ENCODE measurements at places on chromosomes 16 and 17.

GRCh38 chr17:42453439-42453838 lies 5.2 kb upstream of the ATP6V0A1 start:
- no peak for DNase-seq

GRCh38 chr16:3348547-3349167 lies 7.0 kb upstream of the OR2C1 start:
- DNase-seq = no peak

- no peak for DNase-seq
Measured at GRCh38 chr16:30997725-30998711, 12.4 kb downstream of the STX1B start.

DNA sequence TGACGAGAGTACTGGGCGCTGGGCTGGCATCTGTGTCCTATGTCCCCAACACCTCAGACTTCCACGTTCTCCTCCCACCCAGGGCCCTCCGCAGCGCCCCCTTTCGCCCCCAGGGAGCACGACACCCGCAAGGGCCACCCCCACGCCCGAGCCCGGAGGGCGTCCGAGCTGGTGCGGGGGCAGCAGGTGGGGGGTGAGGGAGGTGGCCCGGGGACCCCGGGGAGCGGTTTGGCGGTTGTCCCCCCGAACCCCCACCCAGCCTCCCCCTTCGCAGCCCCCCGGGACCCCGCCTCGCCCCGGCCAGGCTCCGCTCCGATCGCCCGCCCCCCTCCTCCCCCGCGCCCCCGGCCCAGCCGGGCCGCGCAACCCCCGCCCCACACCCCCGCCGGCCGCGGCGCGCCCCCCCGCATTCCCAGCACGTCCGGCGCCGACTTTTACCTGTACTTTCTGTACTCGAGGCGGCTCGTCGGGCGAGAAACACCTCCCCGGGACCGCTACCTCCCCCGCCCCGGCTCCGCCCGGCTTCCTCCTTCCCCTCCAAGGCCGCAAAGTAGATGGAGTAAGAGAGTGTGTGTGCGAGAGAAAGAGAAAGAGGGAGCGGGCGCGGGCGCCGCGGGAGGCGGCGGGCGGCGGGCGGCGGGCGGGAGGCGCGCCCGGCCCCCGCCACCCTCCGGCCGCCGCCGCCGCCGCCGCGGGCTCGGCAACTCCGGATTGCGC lies 901 bp downstream of the CDYL2 start:
- peak; percentile 81 for DNase-seq

DNA sequence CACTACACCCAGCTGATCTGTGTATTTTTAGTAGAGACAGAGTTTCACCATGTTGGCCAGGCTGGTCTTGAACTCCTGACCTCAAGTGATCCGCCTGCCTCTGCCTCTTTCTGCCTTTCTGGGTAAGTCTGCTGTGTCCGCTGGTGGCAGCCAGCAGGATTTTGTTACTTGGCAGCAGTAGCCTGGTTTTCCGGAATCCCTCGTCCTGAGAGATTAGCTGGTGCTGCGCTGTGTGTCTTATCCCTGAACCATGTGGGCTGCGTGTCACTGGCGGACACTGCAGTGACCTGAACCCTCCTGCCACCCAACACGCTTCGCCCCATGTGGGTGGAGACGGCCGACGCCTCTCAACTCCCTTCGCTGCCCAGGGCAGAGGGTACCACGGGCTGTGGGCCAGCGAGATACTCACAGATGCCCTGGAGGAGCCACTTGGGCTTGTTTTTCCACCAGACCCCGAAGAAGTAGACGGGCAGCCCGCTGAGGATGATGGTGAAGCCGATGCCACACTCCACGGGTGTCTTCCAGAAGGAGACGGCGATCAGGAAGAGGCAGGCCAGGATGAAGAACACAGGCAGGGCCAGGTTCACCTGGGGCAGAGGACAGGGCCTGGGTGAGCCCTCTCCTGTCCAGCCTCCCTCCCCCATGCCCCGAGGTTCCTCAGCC lies 35.2 kb downstream of the SLC7A5 start:
- no peak for DNase-seq

DNA sequence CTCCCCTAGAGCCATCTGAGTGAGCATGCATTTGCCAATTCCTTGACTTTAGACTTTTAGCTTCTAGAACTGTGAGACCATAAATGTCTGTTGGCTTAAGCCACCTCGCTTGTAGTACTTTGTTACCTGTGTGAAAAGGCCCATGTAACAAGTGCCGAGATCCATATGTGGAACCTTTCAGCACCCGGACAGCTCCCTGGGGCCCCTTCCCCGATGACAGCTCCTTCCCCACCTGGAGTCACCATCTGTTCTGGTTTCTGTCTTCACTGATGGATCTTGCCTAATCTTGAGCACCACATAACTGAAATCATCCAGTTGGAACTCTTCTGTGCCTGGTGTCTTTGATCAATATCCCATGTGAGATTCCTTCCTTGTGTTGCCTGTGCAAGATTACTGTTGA lies 78.9 kb upstream of the EEF2KMT start:
- no peak for DNase-seq

DNA sequence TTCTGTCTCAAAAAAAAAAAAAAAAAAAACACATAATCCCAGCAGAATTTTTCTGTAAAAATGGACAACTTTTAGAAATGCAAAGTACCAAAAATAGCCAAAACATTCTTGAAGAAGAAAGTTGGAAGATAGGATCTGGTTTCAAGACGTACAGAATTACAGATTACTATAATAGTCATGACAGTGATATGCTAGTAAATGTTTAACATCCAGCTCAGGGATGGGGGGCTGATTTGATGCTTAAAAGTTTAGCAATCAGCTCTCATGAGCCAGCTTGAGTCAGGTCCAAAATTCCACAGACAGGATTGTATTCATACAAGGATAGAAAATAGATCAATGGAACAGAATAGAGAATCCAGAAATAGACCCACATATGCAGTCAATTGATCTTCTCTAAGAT lies 100.5 kb downstream of the CYB561 start:
- no peak for DNase-seq

DNA sequence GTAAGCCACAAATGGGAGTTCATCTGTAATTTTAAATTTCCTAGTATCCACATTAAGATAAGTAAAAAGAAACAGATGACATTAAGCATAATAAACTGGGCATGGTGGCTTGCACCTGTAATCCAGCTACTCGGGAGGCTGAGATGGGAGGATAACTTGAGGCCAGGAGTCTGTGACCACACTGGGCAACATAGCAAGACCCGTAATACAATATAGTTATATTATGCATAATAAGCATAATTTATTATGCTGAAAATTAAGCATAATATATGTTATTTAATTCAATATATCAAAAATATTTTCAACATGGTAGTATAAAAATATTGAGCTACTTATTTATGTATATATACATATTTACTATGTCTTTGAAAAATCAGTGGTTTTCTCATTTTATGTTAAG lies 48.2 kb downstream of the RNF135 start:
- DNase-seq = no peak

GRCh38 chr17:75313941-75314551 lies 24.8 kb upstream of the SLC25A19 start:
- no peak for DNase-seq

GRCh38 chr16:71359431-71359830 lies 908 bp downstream of the CALB2 start:
- peak; percentile 30 for DNase-seq

DNA sequence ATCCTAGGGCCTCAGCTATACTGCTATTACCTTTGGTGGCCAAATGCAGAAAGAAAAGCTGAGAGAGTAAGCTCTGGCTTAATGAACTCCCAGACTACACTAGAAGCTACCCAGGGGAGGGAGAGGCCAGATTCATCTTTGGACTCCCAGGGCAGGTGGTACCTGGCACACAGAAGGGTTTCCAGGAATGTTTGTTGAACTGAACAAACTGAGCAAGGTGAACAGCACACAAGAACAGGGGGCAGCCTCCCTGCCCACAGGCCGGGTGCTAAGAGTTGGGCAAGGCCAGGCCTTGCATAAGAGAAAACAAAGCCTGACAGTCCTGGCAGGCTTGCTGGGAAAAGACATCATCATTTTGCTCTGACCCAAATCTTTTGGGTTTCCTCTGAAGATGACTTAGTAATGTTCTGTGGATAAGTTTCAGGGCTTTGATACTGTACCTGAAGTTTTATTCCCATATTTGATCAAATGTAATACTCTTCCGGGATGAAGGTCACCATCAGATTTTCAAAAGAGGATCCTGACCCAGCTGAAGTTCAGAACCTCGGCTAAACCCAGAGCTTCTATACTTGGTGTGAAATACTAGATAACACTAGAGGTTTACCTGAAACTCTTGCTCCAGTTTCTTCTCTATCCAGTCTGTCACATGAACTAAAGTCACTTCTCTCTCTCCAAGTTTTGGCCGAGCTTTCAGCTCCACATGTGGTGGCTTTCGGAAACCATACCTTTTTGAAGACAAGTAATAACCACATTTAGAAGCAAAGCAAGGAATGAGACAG lies 20.5 kb upstream of the ERN1 start:
- no peak for DNase-seq

GRCh38 chr16:59168461-59169114 lies 434.5 kb upstream of the GOT2 start:
- no peak for DNase-seq
